ENCODE measurements at places on chromosomes 12 and 14.

DNA sequence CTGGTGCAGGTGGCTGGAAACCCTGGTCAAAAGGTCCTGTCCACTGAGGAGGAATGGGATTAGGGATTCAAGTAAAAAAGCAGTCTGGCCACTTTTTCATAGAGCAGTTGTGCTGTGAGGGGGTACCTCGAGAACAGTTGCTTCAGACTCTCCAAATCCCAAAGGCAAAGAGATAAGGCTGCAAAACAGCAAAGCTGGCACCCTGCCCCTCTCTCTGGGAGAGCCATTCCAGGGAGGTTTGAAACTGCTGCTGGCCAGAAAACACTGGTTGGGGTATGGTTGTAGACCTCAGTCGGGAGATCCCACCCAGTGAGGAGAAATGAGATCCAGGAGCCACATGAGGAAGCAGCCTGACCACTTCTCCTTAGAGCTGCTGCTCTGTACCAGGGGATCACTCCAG is 137.3 kb downstream of the CEP83 start:
- no peak for DNase-seq

- no peak for DNase-seq
These were observed 2.0 kb downstream of the SERPINA1 start for GRCh38 chr14:94386085-94387031.

- no peak for DNase-seq
These were observed 41.5 kb upstream of the NPAS3 start for GRCh38 chr14:32896979-32897697.

DNA sequence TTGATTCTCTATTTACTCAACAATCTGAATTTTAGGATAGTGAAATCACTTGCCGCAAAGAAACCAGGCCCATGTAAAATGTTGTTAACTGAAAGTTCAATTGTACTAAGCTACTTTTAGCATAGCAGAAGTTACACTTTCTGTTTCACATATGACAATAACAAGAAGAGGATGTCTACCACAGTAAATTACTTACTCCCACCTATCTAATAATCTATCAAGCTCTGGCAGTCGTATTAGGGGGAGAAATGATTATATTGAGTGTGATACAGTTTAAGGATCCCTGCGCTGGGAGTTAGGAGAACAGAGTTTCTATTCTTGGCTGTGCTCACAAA is 66.5 kb upstream of the CAND1 start:
- DNase-seq = no peak

- no peak for DNase-seq
These were observed 141.9 kb downstream of the NUBPL start for GRCh38 chr14:31703056-31703455.

GRCh38 chr12:47797441-47797840 is 22.3 kb downstream of the HDAC7 start:
- DNase-seq = no peak

DNA sequence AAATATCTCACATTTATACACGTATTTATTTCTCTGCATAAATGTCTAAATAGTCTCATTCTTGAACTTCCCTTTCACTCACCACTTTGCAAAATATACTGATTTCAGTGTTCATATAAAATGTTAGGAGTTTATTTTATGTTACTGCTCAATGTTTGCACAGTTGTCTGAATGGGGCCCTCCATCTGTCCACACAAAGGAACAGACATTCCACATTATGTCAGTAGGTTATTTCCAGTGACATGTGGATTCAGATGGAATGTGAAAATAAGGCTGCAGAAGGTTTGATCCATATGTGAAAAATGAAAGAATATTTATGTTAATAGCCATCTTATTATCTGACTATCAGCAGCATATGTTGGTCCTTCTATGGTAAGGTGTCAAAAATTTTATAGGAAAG is 994.4 kb upstream of the SEL1L start:
- DNase-seq = no peak

GRCh38 chr14:100778951-100779690 is 46.8 kb upstream of the MEG3 start:
- DNase-seq = no peak

DNA sequence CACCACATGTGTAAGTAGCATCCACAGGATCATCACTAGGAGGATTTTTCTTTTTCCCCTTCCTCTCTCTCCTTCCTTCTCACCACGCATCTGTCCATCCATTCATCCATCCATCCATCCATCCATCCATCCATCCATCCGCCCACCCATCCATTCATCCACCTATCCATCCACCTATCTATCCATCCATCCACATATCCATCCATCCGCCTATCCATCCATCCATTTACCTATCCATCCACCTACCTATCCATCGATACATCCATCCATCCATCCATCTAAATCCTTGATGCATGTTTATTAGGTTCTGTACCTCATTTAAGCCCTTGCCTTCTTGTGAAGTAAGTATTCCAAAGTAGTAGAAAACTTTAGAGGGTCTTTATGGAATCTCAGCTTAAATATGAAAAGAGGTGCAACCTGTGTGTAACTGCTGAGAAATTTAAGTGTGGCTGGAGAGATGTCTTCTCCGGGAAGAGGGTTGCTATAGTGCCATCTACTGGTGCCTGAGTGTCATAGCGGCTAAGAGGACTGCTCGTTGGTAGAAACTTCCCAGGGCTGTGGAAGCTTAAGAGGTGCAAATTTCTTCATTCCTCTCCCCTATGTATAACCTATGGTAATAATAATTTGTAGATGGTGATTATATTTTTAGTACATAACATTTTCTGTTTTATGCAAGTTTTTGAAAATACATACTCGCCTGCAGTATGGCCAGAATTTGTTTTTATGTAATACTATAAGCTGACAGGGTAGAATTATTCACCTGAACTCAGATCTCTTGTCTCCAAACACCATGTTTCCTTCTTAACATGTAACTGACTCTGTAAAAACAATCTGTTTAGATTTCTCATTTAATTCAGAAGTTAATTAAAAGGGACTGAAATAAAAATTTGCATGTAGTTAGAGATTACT is 46.0 kb downstream of the MYO1H start:
- no peak for DNase-seq

Measured in stimulated activated CD8-positive, alpha-beta memory T cell treated with anti-CD3 and anti-CD28 coated beads, Interleukin-4, amount 100 ng/mL, for 24 hours (primary cell).